ENCODE measurements at places on chromosomes 7 and 10. TPM values are rescaled to one million over a fixed set of nuclear protein-coding genes. Genes with fewer than 3 reads are reported as not detected.

FAM24B gene
- 1.8 TPM for polyA plus RNA-seq

AUTS2 gene
- polyA plus RNA-seq = 13.4 TPM

DNA sequence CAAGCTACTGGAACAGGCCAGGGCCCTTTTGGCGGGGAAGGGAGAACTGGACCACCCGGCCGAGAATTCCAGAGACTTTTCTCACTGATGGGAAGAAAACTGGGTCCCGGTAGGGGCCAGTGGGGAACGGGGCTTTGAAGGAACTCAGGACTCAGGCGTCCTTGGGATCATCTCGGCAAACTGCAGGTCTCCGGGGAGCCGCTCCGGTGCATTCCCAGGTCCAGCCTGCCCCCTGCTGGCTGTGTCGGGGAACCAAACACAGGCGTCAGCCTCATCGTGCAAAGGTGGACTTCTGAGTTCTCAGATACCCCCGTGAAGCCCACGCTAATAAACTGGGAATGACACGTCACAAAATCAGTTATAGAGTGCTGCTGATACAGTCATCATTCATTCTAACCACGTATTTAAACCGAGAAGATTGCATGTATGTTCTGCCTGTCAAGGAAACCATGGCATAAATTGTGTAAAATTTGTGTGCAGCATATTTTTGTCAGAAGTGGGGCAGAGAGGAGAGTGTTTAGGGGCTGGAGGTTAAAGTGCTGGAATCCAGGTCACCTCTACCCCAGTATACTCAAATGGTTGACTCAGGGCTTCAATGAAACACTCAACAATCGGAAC lies 76.1 kb upstream of the CPXM2 start:
- DNase-seq = no peak

DNA sequence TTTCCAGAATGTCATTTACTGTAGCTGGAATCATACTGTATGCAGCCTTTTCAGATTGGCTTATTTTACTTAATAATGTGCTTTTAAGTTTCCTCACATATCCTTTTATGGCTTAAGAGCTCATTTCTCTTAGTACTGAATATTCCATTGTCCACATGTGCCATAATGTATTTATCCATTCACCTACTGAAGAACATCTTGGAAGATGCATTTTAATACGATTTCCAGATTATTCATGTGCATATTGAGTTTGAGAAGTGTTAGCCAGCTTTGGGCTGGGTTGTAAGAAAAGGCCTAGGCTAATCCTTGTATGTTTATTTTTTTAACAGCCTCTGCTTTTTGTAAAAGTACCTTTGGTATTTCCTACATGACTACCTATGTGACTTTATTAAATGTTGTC lies 109.3 kb upstream of the MDFIC start:
- no peak for DNase-seq

NME8 gene
- not detected for polyA plus RNA-seq

HOGA1 gene
- polyA plus RNA-seq = 0.35 TPM

LOXL4 gene
- polyA plus RNA-seq = 6.6 TPM

GRCh38 chr7:157479326-157479725 lies 142.5 kb downstream of the DNAJB6 start:
- DNase-seq = no peak

DNA sequence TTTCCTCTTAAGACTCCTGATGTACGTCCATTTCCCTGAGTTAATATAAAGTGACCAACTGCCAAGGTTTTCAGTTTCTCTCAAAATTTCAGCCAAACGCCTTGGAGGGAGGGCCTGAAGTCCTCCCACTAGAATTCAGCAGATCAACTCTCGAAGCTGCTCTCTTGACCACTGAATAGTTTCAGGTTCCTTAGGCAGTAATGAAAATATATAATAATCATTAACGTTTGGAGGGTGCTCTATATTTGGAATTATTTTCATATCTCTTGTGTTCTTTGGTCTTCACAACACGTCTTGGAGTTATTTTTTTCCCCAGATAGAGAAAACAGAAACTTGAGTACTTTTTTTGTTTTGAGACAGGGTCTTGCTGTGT lies 123.6 kb upstream of the SFMBT2 start:
- DNase-seq = no peak

- no peak for DNase-seq
Measured at GRCh38 chr7:32501522-32501921, 6.2 kb downstream of the AVL9 start.

MMD2 gene
- polyA plus RNA-seq = not detected

DNA sequence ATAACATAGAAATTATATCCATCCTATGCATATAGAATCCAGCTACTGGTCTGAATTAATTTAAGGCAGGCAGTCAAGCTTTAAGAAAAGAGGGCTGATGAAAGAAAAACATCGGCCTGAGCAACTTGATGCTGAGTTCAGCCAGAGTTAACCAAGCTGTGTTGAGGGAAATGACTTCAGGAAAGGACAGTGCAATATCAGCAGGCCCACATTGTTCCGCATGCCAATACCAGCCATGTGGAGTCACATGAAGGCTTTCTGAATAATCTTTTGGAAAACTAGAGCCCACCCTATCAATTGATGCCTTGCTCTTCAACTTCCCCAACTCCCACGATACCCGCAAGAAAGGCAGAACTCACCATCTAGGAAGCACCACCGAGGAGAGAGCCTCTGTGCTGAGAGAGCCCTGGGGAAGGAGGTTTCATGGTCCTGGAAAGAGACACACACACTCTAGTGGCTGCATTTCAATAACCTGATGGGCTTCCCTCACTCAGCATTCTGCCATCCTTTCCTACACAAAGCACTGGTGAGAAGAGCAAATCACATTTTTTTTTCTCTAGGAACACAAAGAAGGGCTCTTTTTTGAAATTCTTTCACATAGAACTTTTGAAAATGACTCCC lies 125.8 kb upstream of the PTN start:
- DNase-seq = no peak

DNA sequence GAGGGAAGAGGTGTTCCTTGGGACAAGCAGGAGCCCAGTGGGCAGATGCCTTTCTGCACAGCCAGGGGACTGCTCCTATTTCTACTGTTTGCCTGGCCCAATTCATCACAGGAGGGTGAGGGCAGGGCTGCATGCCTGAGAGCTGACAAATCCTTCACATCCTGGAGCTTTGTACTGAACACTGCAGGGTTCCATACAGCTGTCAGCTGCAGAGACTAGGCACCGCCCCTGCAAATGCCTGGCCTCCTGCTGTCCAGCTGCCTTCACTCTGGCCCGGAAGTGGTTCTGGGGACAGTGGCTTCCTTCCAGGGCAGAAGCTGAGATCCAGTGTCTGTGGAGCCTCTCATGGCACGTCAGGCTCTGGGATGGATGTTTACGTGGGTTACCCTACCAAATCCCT lies 470.7 kb downstream of the DNAJB6 start:
- no peak for DNase-seq

- DNase-seq = no peak
Measured at GRCh38 chr10:26361971-26362370, 76.2 kb upstream of the APBB1IP start.

DNA sequence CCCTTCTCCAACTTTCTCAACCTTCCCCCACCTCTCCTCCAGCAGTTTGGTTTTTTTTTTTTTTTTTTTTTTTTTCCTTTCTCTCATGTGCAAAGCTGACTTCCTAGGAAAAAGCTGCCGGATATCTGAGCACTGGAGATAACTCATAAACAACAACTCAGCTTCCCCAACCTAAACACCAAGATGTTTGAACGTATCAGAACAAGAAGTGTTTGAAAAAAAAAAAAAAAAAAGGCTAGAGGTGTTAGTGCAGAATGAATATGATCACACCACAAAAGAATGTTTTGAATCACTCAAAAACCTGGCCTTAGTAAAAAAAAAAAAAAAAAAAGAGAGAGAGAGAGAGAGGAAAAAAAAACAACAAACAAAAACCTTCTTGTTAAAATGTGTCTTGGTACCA lies 11.2 kb downstream of the GATA3 start:
- no peak for DNase-seq

- DNase-seq = no peak
Measured at GRCh38 chr10:131676046-131676799, 224.6 kb upstream of the PPP2R2D start.

DNA sequence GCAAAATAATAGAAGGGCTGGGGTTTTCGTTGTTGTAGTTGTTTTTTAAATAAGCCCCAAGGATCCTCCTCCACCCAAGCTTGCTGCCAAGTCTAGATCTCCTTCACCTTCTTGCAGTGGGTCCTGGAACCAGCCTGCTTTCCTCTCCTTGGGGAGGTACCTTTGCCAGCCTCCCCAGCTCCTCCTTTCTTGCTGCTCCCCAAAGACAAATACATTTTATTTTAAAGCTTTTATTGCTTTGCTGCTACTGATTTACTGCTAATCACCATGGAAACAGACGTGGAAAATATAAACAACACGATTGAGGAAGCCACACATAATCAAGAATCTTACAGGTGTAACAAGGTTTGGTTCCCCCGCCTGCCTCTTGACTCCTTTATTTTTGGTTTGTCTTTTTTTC lies 17.4 kb upstream of the SLF2 start:
- DNase-seq = no peak

DNA sequence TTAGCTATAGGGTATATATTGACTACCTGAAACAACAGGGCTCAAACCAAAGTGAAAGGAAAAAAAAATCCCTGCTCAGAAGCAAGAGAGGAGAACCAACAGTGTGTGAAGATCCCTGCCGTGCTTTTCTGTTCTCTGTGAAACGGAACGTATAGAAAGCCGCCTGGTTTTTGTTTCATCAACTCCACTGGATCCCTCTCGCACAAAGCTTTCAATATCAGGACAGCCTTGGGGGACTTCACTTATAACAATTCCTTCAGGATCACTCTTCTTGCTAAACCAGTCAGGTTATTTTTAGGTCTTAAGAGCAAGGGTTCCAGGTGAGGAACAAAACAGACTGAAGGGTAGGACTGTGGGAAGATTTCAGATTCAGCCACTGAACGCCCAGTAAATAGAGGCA lies 151.1 kb upstream of the CACNA2D1 start:
- no peak for DNase-seq

INA gene
- 2.4 TPM for polyA plus RNA-seq

Measured in urinary bladder (tissue), 4 donors.